ENCODE measurements at places on chromosomes 1 and 21. TPM values are rescaled to one million over a fixed set of nuclear protein-coding genes. Genes with fewer than 3 reads are reported as not detected.

IBA57 gene
- polyA plus RNA-seq = 3.4 TPM

FAM177B gene
- polyA plus RNA-seq = not detected

NIBAN1 gene
- polyA plus RNA-seq = 10.6 TPM

OR2L3 gene
- polyA plus RNA-seq = not detected

CD1E gene
- polyA plus RNA-seq = not detected

TAL1 gene
- not detected for polyA plus RNA-seq

Measured in keratinocyte (primary cell).